Activated T-helper 1 cell treated with anti-CD3 and anti-CD28 coated beads, Interleukin-12 subunit alpha, Interleukin-12 subunit beta, Interleukin-2, Interleukin-4 antibody, amounts not matched to agents 30 ng/mL and 10 ng/mL and 1 ng/mL, durations not matched to agents 14 hours and 24 hours and 36 hours (primary cell): ENCODE measurements at places on chromosomes 2 and 18.

DNA sequence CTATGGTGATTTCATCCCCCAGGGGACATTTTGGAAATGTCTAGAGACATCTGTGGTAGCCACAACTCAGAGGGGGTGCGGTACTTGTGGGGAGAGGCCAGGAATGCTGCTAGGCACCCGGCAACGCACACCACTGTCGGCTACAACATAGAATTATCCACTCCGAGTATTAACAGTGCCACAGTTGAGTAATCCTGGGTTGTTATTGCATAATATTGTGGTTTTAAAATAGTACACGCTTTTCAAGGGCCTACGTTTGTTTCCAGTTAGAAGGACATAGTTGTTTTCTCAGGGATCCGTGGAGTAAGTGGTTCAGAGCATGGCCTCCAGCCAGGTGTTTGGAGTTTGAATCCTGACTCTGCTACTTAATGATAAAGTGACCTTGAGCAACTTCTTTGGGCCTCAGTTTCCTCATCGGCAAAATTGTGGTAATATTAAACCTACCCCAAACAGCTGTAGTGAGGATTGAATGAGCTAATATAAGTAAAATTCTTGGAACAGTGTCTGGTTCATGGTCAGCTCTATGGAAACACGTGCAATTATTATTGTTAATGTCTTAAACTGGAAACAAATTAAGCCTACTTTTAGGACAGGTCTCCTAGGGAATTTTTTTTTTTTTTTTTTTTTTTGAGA, 24.5 kb downstream of the CYP27A1 start:
- no peaks in the 10 kb centered on the region for H3K4me1 ChIP-seq
- H3K4me3 ChIP-seq = no peak overlapping the region
- no peak overlapping the region for H3K27ac ChIP-seq
- DNase-seq = no peak
- H3K36me3 ChIP-seq = no peaks in the 10 kb centered on the region

GRCh38 chr18:3593381-3593903, 143.5 kb downstream of the TGIF1 start:
- no peaks in the 10 kb centered on the region for H3K27me3 ChIP-seq
- peak overlapping the region; percentile 98 for H3K27ac ChIP-seq
- H3K4me1 ChIP-seq = peaks cover 63% of the 10 kb centered on the region
- peak overlapping the region; percentile 89 for H3K4me3 ChIP-seq
- peaks cover 15% of the 10 kb centered on the region for H3K36me3 ChIP-seq

DNA sequence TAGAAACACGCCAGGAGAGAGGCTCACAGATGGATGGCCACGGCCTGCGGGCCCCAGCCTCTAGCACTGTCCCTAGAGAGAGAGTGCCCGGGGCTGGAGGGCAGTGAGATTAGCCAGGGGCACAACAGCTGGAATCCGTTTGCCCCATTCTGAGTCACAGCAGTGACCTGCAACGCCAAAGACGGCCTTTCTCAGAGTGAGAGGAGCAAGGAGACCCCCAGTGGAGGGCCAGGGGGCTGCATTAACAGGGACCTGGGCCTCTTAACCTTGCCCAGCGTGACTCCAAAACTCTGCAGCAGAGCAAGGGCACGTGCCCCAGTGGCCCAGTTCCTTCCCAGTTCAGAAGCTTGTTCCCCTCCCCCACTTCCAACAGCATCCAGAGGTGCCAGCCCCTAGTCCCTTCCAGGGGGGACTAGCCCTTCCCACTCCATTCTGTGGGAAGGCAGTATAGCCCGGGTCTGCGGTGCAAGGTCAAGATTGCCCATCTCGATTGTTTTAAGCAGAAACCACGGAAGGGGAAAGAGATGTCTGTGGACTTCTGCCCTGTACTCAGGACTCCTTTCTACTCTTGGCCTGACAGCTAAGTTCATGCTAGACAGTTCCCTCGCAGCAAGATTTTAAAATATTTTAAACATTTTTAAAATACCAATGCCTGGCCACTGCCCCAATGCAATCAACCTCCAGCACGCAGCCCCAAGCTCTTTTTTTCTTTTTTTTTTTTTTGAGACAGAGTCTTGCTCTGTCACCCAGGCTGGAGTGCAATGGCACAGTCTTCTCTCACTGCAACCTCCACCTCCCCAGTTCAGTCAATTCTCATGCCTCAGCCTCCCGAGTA, 50.9 kb upstream of the BIN1 start:
- H3K27me3 ChIP-seq = peaks cover 10% of the 10 kb centered on the region
- H3K36me3 ChIP-seq = no peaks in the 10 kb centered on the region
- DNase-seq = no peak
- H3K4me1 ChIP-seq = no peaks in the 10 kb centered on the region
- H3K27ac ChIP-seq = no peak overlapping the region

DNA sequence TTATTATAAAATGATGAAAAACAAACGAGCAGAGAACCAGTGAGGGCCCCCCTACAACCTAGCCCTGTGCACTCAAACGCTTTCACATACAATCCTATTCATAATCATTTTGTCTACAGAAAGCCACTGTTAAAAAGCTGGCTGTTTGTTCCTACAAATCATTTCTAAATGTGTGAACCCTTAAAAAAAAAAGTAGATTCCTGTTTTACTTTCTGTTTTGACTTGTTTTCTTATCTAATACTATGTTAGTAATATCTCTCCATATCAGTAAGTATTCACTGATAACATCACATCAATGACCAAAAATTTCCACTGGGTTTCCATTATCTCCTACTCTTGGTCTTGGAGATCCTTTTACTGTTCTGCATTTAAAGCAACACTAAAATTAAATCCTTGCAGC, 128.8 kb upstream of the TTC39C start:
- H3K4me3 ChIP-seq = no peak overlapping the region
- no peaks in the 10 kb centered on the region for H3K36me3 ChIP-seq
- H3K27me3 ChIP-seq = peaks cover 4% of the 10 kb centered on the region

GRCh38 chr18:56413862-56414261, 224.5 kb downstream of the TXNL1 start:
- H3K4me1 ChIP-seq = no peaks in the 10 kb centered on the region
- no peak overlapping the region for H3K27ac ChIP-seq
- H3K27me3 ChIP-seq = peaks cover 1% of the 10 kb centered on the region
